Right renal pelvis (tissue), 4 donors: ENCODE measurements at places on chromosomes 2 and 18. TPM values are rescaled to one million over a fixed set of nuclear protein-coding genes. Genes with fewer than 3 reads are reported as not detected.

Gene TRAPPC12
- polyA plus RNA-seq: 59.7 TPM

Gene GREB1
- 15.3 TPM for polyA plus RNA-seq

Gene ABHD1
- 1.3 TPM for polyA plus RNA-seq

Gene ZNF396
- 8.1 TPM for polyA plus RNA-seq

Gene PASK
- polyA plus RNA-seq: 14.9 TPM
